Cardiac muscle cell (in vitro differentiated cells and primary cell): ENCODE measurements at places on chromosomes 3 and 15. TPM values are rescaled to one million over a fixed set of nuclear protein-coding genes. Genes with fewer than 3 reads are reported as not detected.

AADAC gene
- total RNA-seq: not detected in 2 replicates

EFL1 gene
- total RNA-seq: 42.1 and 54.8 TPM in 2 replicates

CPA3 gene
- not detected in 2 replicates for total RNA-seq

PLSCR2 gene
- total RNA-seq: not detected in 2 replicates

ITPKA gene
- total RNA-seq: 6.0 and 6.9 TPM in 2 replicates

LYZL4 gene
- 4.3 and 5.4 TPM in 2 replicates for total RNA-seq

RASGRF1 gene
- total RNA-seq: 0.06 TPM in 1 of 2 replicates, not detected in the other

PIGB gene
- 3.8 and 6.5 TPM in 2 replicates for total RNA-seq

ATP8B4 gene
- 0.09 TPM in 1 of 2 replicates, not detected in the other for total RNA-seq

TMOD2 gene
- 2.7 and 2.8 TPM in 2 replicates for total RNA-seq

CIP2A gene
- 4.1 and 12.2 TPM in 2 replicates for total RNA-seq

ZNF445 gene
- total RNA-seq: 10.5 and 21.0 TPM in 2 replicates

MTFMT gene
- total RNA-seq: 51.8 and 53.5 TPM in 2 replicates

NR2F2 gene
- 0.63 and 0.99 TPM in 2 replicates for total RNA-seq

WDR93 gene
- 0.06 and 0.70 TPM in 2 replicates for total RNA-seq

ARID3B gene
- 60.7 and 69.8 TPM in 2 replicates for total RNA-seq

SST gene
- 6.0 and 14.1 TPM in 2 replicates for total RNA-seq

GALNT15 gene
- 0.18 and 0.39 TPM in 2 replicates for total RNA-seq

LRTM1 gene
- not detected in 2 replicates for total RNA-seq

SLC22A14 gene
- 0.07 and 0.12 TPM in 2 replicates for total RNA-seq

WNT7A gene
- total RNA-seq: not detected in 2 replicates

NRROS gene
- total RNA-seq: 1.3 and 1.6 TPM in 2 replicates

CAND2 gene
- 50.6 and 80.3 TPM in 2 replicates for total RNA-seq

TMEM266 gene
- total RNA-seq: 0.74 and 1.5 TPM in 2 replicates

ARNT2 gene
- total RNA-seq: 3.6 and 4.4 TPM in 2 replicates

FRMD4B gene
- total RNA-seq: 50.6 and 78.7 TPM in 2 replicates

ZNF80 gene
- not detected in 2 replicates for total RNA-seq

DAZL gene
- not detected in 2 replicates for total RNA-seq

PROK2 gene
- not detected in 2 replicates for total RNA-seq

XCR1 gene
- total RNA-seq: not detected in 2 replicates

GFM1 gene
- 39.8 and 47.5 TPM in 2 replicates for total RNA-seq

GAP43 gene
- total RNA-seq: 2.1 and 6.4 TPM in 2 replicates

PLOD2 gene
- total RNA-seq: 82.1 and 84.5 TPM in 2 replicates

OR5K4 gene
- total RNA-seq: not detected in 2 replicates

TMCO5A gene
- not detected in 2 replicates for total RNA-seq
